ENCODE measurements at places on chromosomes 6 and 20. TPM values are rescaled to one million over a fixed set of nuclear protein-coding genes. Genes with fewer than 3 reads are reported as not detected.

DNA sequence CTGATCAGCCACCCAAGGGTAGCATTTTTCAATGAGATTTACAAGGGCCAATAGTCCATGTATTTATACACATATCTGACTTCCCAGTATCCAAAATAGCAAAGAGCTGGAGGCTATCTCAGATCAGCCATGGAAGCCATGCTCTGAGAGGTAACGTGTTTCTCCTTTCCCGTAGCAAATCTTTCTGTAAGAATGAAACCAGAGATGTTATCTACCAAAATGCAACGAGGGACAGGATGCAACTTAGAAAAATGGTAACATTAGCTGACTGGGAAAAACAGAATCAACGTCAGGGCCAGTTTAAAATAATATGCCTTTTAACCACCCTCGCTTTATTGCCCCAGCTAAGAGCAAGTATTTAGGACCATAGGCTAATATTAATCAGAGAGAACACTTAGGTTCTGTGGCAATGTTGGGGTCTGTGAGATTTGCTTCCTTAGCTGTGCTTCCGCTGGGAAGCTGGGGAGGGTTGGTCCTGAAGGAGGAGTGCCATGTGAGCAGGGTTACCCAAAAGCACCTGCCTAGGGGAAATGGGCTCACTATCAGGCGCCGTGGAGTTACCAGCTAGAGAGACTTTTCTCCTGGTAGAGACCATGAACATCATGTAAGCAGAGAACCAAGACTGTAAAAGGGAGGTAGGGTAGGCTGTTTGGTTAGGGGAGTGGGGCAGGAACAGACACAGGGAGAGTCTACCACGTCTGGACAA lies 1.2 kb downstream of the ZNF831 start:
- no peak for DNase-seq

DNA sequence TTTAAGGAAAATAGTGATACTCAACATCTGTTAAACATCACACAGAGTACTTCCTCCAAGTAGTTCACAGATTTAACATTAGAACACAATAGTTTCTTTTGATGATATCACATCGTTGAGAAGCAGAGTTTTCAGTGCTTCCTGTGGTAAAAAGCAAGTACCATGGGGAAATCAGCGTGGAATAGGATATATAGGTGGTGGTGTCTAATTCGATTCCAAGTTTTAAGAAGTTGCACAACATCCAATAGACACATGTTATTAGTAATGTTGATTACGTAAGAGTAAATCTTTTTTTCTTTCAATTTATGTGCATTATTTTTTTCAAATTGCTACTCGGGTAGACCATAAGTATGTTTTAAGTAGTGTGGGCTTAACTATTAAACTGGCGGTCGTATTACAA lies 360.7 kb downstream of the NKAIN2 start:
- no peak for DNase-seq

The ADGRF5 gene
- total RNA-seq: 324 TPM

The HEY2 gene
- total RNA-seq: 1.4 TPM

The HIVEP2 gene
- 30.3 TPM for total RNA-seq

GRCh38 chr6:139525415-139525814 lies 151.0 kb upstream of the CITED2 start:
- DNase-seq: no peak

The SNAP25 gene
- 0.47 TPM for total RNA-seq

DNA sequence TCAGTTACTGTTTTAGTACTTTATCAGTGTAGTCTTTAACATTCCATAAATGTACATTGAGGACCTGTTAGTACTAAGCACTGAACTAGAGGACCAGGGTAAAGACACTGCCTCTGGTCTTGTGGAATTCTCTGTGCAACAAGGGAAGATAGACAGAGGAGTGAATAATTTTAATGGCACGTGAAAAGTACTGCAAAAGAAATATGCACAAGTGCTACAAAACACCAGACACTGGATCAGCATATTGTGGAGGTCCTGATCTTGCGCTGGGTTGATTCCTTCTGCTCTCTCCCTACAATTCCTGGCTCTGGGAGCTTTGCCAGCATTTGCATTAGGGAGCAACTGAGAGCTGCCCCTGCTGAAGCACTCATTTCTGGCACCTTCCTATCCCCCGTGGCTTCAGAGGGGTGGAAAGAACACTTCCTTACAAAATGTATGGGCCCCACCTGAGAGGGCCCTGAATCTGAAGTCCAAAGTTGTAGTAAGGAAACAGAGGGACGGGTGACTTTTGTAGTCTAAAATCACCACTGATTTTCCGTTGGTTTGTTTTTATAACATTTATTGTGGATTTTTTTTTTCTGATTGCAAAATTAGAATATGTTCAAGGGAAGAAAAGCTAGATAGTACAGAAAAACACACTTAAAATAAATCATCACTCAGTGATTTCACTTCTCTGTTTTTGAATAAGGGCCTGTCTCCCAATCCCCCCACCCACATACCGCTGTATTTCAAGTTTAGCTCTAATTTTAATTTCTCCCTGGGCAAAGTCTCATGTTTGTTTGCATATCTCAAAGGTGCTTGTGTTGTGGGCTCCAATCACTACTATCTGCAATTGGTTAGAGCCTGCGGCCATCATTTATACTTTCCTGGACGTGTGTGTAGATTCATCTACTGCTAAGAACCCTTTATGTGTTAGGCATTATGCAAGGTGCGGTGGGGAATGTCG lies 4.9 kb downstream of the PKIG start:
- no peak for DNase-seq

- no peak for DNase-seq
These were observed 92.4 kb downstream of the PRND start for GRCh38 chr20:4813863-4814695.

GRCh38 chr20:9068841-9069663 lies at the start of gene PLCB4:
PLCB4 (plus strand) TSS chr20:9069087; CDS start chr20:9307815, 238,728 bp downstream.
- no peak for DNase-seq

- no peak for DNase-seq
These were observed 356.9 kb upstream of the MARCKS start for GRCh38 chr6:113500221-113500620.

- peak; percentile 48 for DNase-seq
These were observed 39.0 kb upstream of the SLCO4A1 start for GRCh38 chr20:62603021-62603906.

GRCh38 chr6:89034586-89035251 lies 45.8 kb upstream of the PNRC1 start:
- DNase-seq: no peak

The THEMIS gene
- 1.7 TPM for total RNA-seq

GRCh38 chr6:43547222-43547621 lies 28.6 kb downstream of the XPO5 start:
- DNase-seq: no peak

The TFAP2A gene
- not detected for total RNA-seq

DNA sequence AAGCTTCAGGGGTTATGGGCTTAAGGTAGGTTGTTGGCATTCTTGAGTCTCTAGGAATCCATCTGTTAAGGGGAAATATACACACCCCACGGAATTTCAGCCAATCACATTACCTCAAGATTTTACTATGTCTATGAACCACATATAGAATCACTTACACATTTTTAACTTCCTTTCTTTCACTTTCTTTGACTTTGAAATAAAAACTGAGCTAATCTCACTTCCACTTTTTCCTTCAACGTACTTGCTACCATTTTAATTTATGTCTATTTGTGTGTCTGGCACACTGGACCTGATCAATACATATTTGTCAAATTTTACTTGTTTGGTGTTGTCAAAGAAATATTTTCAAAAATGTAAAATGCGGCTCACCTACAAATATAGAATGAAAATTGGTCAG lies 545.4 kb upstream of the JAG1 start:
- DNase-seq: no peak

The HTR1B gene
- total RNA-seq: not detected

- DNase-seq: no peak
These were observed 104.9 kb downstream of the SNX5 start for GRCh38 chr20:17863577-17864292.

GRCh38 chr20:47303736-47304135 lies 52.8 kb downstream of the ZMYND8 start:
- DNase-seq: no peak

The AMD1 gene
- 229 TPM for total RNA-seq

GRCh38 chr6:47004463-47004862 lies 37.7 kb downstream of the ADGRF1 start:
- no peak for DNase-seq

GRCh38 chr6:111541026-111541681 lies 58.1 kb upstream of the REV3L start:
- DNase-seq: no peak

DNA sequence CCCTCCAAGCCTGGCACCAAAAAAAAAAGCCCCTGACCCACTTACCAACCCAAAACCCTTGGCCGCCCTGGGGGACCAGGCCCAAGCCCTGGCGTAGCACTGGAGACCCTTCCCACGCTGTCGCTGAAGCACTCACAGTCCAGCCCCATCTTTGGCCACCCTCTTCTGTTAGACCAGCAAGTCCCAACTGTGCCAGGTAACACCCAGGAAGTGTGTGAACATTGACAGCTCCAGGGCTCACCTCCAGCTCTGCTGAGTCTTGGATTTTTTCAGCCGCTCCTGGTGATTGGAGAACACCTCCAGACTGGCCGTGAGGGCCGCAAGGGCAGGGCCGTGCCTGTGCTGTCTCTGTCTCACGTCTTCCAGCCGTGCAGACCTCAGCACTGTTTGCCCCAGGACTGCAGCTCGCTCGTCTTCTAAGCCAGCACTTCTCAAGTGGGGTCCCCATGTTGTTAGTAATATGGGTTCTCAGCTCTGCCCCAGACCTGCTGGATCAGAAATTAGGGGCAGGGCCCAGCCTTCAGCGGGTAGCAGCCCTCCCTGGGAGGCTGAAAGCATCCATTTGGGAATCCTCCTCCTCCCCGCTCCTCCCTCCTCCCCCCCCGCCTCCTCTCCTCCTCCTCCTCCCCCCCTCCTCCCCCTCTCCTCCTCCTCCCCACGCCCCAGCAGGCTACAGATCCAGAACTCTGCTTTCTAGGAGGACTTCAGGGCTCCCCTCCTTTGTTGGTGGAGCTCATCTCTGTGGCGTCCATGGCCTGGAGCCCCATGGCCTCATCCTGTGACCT lies 18.1 kb downstream of the NPEPL1 start:
- DNase-seq: no peak

GRCh38 chr20:22905658-22906057 lies 129.5 kb upstream of the SSTR4 start:
- no peak for DNase-seq

- no peak for DNase-seq
These were observed 3.3 kb downstream of the APCDD1L start for GRCh38 chr20:58511861-58512260.

- DNase-seq: no peak
These were observed 119.9 kb downstream of the RNF144B start for GRCh38 chr6:18507018-18507415.

GRCh38 chr6:12017263-12017662 lies 5.2 kb downstream of the HIVEP1 start:
- no peak for DNase-seq

The HS3ST5 gene
- not detected for total RNA-seq

The LINC00237 gene
- total RNA-seq: not detected

DNA sequence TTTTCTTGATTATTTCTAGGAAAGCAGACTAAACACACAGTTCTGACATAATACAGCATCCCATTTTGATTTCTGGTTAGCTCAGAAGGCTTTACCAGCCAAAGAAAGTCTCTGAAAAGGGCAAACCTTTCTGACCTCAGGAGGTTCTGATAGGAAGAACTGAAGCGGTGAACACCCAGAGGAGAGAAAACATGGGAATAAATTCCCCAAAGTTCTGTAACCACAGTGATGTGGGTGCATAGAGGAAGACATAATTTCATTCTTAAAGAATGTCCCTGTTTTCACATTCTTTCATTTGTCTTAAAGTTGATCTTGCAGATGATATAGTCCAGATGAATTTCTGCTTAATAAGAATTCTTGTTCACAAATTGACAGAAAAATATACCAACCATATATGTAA lies 60.3 kb downstream of the RSPO3 start:
- DNase-seq: no peak

GRCh38 chr6:24931296-24931695 lies 4.5 kb downstream of the RIPOR2 start:
- DNase-seq: no peak

The ULBP2 gene
- total RNA-seq: 1.2 TPM

GRCh38 chr6:168131464-168132415 lies 52.7 kb upstream of the FRMD1 start:
- no peak for DNase-seq

The NHSL1 gene
- 18.1 TPM for total RNA-seq

The C6orf163 gene
- 2.0 TPM for total RNA-seq

DNA sequence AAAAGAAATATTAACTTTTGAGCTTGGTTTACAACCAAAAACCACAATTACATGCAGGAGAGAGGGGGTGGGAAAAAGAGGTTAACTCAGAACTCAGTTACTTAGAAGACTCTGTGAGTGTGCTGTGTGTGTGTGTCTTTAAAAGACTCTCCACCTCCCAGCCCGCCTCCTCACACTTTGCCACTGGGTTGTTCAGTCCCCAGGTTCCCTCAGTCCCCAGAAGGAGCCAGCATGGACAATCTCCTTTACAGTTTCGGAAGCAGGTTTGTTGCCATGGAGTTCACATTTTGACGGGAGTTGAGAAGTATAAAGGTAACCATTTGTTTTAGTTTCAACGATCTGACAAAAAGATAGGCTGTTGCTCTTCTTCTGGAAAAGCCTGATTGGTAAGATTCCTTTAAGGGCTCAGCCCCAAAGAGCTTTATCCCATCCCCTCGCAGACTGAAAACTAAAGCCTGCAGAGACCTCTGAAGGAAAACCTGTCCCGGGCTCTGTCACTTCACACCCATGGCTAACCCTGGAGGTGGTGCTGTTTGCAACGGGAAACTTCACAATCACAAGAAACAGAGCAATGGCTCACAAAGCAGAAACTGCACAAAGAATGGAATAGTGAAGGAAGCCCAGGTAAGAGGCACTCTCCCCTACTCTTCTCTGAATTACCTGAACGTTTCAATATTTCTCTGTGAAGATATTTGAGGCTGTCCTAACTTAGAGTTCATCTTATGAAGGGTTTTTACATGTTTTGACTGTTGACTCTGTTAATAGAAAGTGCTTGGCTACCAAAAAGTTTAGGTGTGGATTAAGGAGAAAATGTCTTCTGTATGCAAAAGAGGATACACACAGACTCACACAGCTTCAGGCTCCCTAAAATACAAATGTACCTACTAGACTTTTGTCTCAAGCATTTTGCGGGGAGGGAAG lies at the start of gene SPTLC3:
TSS of gene SPTLC3 (plus strand) at position 212 of the 921 bp plus-strand sequence. CDS start at position 508, 296 bp downstream.
- DNase-seq: no peak

- DNase-seq: no peak
These were observed 1.2 kb upstream of the PHACTR2 start for GRCh38 chr6:143676437-143677045.

GRCh38 chr6:38702558-38703397 lies at the start of gene GLO1:
GLO1 (minus strand) TSS chr6:38703145; CDS start chr6:38703054, 91 bp downstream.
- peak; percentile 94 for DNase-seq

The ZNF343 gene
- total RNA-seq: 14.8 TPM

Data from omental fat pad (tissue), 4 donors.